ENCODE measurements at places on chromosomes 5 and 9.

DNA sequence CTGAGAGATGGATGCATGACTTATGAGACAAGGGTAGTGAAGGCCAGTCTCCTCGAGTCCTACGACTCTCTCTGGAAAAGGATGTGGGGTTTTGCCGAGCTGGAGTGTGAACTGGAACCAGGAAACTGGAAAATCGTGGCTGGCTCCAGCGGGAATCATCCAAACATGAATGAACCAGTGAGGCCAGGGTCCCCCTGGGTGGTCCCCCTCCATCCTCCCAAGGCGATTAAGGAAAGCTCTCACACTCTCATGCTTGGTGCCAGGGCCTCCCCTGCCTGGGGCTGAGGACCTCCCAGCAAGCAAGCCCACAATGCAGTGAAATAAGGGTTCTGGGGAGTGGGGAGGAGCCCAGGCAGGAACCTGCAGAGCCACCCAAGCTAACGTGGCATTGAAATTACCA, 9.6 kb upstream of the AMBP start:
- DNase-seq = no peak

- DNase-seq = no peak
These were observed 569.7 kb downstream of the ZNF608 start for GRCh38 chr5:124176692-124177091.

- peak; percentile 59 for DNase-seq
These were observed 34.7 kb downstream of the LMNB1 start for GRCh38 chr5:126811515-126812198.

- no peak for DNase-seq
These were observed 76.6 kb downstream of the ARRDC3 start for GRCh38 chr5:91306497-91306896.

GRCh38 chr5:82662340-82662739, 384.2 kb upstream of the RPS23 start:
- no peak for DNase-seq

GRCh38 chr9:33158843-33159776, 8.0 kb downstream of the B4GALT1 start:
- peak; percentile 58 for DNase-seq

DNA sequence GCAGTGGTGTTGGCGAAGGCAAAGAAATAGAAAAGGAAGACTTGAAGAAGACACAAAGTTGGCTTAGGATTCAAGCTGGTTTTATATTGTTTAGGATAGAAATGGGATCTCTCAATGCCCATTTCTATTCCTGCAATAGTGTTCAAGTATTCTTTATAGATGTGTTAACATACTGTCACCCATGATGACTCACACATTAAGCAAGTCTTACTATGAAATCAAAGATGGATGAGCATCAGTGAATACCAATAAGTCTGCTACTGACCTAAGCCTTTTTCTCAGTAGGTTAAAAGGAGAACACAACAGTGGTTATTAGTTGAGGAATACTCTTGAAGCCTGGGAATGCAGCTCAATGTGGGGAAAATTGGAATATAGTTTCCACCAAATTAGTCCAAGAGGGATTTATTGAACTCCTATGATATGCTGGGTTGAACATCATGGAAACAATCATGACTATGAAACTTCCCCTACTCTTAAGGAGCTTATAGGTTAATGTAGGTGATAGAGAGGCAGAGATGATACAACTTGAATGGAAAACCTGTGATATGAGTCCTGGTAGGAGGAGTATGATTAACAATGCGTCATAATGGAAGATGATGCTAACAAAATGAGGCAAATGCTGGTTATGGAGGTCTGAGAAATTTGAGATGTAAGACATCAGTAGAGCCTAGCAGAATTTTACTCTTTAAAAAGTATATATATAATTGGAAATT, 417.1 kb upstream of the DAP start:
- DNase-seq = peak; percentile 35

GRCh38 chr9:113488490-113488889, 25.0 kb downstream of the RGS3 start:
- no peak for DNase-seq

DNA sequence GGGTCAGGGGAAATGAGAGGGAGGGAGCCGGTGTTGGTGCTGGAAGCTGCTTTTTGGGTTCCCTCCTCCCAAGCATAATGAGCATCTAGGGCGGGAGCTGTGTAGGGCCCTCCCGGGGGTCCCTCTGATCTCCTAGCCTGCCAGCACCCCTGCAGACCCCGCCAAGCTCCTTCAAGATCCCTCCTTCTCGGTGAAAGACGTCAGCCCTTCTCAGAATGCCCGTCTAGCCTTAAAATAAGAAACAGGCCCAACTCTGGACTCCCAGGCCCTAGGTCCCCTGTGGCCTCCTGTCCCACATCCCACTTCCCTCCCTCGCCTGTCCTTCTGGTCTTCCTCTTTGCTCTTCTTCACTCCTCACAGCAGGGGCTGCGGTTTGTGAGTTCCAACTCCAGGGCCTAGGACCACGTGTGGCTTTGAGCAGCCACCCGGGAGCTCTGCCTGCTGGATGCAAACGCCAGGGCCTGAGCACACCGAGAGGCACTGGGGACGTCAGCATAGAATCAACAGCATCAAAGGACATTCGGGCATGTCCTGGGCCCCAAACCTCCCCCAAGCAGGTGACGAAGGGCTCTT, 8.8 kb upstream of the SCGB3A1 start:
- DNase-seq = no peak

GRCh38 chr5:22306011-22306410, 547.1 kb downstream of the CDH12 start:
- DNase-seq = no peak

- no peak for DNase-seq
These were observed 292.2 kb downstream of the CYLC2 start for GRCh38 chr9:103287361-103287760.

DNA sequence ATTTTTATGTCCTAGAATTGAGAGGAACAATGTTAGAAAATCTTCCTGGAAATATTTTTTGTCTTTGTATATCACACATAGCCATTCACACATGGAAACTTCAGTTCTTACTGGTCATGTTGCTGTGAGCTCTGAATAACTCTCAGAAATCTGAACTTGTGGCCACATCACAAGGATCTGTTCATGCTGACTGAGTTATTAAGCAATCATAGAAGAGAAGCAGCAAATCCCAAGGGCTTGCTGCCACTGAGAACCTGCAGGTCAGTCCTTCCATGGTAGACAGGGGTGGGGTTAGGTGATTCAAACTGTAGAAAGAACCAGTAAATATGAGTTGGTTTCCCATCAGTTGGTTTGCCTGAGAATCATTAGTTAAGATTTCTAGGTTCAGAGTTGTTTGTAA, 27.6 kb downstream of the SGCD start:
- DNase-seq = no peak

- no peak for DNase-seq
These were observed 164.5 kb upstream of the NFIB start for GRCh38 chr9:14478175-14479162.

DNA sequence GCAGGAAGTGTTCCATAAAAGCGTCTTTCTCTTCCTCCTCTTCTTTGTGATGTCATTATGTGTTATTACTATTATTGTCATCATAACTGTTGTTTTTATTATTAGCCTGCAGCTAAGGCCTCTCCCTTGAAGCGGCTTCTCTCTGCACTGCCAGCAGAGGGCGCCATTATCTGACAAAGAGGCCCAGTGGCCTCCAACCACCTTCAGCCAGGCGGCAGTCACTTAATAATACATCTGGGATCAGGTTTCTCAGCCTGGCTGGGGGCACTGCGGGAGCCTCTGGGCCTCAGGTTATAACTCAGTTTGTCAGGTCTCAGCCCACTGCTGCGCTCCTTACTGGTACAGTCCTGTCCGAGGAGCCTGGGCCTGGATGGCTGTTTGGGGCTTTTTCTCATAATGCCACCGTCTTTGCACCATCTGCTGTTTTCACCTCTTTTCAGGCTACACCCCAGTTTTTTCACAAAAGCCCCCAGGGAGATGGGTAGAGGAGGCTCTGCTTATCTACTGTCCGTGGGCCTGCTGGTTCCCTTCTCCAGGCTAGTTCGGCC, 281.9 kb downstream of the NSG2 start:
- peak; percentile 73 for DNase-seq

DNA sequence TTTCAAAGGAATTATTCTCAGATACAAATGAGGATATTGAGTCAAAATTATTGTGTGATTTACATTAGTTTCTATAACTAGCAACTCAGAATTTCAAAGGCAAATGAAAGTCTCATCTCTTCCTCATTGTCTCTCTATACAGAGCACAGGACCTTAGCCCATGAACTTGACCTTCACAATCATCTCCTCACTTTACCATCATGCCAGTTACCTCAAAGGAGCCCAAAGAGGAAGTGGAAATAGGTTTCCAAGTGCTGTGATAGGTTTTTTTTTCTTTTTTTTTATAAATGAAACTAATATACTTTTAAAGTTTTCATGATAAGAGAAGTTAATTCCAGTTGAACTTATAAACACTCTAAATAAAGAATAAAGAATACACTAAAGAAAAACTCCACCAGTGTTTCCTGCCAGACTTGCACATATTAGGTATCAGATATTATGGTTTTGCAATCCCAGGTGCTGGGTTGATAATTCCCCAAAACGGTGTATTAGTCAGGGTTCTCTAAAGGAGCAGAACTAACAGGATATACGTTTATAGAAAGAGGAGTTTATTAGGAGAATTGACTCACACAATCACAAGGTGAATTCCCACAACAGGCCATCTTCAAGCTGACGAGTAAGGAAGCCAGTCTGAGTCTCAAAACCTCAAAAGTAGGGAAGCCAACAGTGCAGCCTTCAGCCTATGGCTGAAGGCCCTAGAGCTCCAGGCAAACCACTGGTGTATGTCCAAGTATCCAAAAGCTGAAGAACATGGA, 50.1 kb upstream of the ADAMTS16 start:
- peak; percentile 80 for DNase-seq

GRCh38 chr5:59745415-59745863, 148.1 kb downstream of the PDE4D start:
- no peak for DNase-seq

- no peak for DNase-seq
These were observed 15.4 kb upstream of the CERCAM start for GRCh38 chr9:128405077-128405779.

DNA sequence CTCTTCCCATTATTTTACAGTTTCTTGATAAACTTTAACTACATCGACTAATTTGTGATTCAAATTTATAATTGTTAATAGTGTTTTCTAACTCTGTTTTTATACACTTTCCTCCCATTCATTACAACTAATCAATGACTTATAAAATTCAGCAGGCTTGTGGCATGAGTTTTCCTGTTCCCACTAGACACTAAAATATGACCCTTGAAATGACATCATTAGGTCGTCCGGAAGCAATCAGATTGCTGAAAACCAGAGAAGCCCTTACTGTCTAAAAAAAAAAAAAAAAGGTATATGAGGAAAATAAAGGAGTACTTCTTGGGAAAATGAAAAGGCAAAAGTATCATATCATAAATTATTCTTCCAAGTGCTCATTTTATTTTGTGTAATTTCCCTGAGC, 553.7 kb downstream of the ZNF608 start:
- peak; percentile 37 for DNase-seq

- no peak for DNase-seq
These were observed 993.9 kb upstream of the ACO1 start for GRCh38 chr9:31390403-31391025.

DNA sequence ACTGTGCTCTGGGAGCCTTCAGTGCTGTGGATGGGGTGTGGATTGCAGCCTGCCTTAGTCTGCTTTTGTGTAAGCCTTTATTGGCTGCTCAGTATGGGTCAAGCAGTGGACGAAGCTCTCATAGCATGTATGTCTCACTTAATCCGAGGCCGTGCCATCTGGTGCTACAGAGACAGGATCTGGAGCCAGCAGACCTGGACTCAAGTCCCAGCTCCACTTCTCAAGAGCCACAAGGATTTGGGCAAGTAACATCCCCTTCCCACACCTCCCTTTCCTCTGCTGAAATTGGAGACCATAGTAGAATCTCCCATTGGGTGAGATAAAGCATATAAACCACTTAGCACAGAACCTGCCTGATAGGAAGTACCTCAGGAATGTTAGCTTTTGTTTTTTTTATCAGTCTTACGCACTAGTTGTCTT, 23.4 kb upstream of the LECT2 start:
- no peak for DNase-seq

DNA sequence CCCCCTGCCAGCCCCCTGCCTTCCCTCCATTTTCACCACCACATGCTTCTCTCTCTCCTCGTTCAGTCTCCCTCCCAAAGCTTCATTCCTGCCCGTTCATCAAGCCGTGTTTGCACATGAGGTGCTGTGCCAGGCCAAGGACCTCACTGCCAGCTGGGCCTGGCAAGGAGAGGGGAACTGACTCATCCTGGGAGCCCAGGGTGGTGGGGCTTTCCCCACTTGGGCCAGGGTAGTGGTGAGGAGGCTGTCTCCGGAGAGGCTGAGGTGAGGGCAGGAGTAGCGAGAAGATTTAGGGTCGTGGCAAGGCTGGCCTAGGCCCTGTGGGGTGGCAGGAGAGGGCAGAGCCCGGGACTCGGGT, 30.4 kb upstream of the NOTCH1 start:
- peak; percentile 82 for DNase-seq

GRCh38 chr5:135379046-135379654, 19.9 kb downstream of the MACROH2A1 start:
- DNase-seq = peak; percentile 57

GRCh38 chr5:137070521-137070920, 428.6 kb downstream of the SPOCK1 start:
- no peak for DNase-seq

- no peak for DNase-seq
These were observed 46.1 kb downstream of the RFX3 start for GRCh38 chr9:3479514-3480352.

DNA sequence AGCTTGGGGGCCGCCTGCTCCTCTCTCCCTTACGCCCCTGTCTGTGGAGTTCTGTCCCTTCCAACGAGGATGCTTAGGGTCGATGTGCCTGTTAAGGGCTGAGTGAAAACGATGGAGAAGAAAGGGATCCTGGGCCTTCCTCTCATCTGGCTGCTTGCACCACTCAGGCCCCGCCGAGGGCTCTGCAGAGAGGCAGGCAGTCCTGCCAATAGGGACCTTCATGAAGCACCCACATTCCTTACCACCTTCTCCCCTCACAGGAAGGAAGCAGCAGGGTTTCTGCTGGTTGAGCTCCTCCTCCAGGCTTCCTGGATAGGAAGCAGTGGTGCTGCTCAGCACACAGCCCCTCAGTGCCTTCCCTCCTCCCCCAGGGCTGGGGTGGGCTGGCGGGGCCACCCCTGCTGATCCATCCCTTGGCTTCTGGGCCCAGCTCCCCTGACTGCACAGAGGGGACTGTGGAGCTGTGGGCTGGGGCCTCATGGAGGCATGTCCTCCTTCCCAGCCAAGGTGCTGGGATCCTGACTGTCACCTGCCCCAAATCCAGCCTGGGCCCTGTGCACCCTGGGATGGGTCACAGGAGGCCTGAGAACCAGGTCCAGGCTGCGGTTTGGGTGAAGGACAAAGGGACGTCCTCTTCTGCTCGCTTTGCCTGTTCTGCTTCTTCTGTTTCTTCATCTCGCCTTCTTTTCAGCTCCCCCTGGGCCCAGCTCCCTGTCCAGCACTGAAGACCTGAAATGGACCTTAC, 50.5 kb downstream of the AHRR start:
- DNase-seq = no peak

DNA sequence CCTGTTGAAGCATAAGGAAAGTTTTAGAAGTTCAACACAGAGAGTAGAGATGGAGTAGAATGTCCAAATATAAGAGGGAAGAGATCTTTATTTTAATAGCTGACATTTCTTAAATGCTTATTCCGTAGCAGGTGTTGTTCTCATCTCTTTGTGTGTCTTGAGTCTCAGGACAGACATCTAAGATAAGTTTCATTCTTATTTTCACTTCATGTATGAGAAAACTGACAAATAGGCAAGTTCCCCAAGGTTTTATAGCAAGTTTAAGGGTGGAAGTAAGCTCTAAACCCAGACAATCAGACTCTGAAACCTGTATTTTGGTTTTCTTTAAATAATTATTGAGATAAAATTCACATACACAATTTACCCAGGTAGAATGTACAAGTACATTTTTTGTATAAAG, 228.4 kb upstream of the PPP1R2B start:
- DNase-seq = no peak

- no peak for DNase-seq
These were observed 2.6 kb upstream of the PSIP1 start for GRCh38 chr9:15513335-15513734.

Measured in kidney tubule cell (primary cell).